ENCODE measurements at places on chromosomes 7 and 10.

- DNase-seq, result no peak
Observed at GRCh38 chr7:75064801-75065200, 8.8 kb downstream of the RCC1L start.

GRCh38 chr7:116443101-116443523 lies 56.4 kb upstream of the CAV2 start:
- peak; percentile 95 for DNase-seq

- peak; percentile 93 for DNase-seq
Observed at GRCh38 chr7:74482629-74483401, 29.1 kb downstream of the GTF2IRD1 start.

GRCh38 chr7:140857048-140857447 lies 67.7 kb downstream of the BRAF start:
- peak; percentile 2 for DNase-seq

DNA sequence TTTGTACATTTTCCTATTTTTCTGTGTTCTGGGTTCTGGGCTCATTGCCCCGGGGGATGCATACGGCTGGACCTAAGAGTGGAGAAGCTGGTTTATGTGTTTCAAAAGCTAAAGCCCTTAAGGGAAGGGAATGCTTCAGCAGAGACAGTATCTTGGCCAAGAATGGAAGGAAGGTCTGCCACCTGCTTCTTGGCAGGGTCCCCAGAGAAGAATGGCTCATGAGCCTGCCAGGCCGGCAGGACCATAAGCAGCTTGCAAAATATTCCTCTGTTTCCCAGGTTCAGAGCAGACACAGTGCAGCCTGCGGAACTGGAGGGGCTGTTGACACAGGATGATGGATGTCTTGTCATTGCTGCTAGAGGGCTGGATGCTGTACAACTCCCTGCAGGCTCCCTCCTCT lies 7.8 kb upstream of the ABHD11 start:
- DNase-seq, result no peak

DNA sequence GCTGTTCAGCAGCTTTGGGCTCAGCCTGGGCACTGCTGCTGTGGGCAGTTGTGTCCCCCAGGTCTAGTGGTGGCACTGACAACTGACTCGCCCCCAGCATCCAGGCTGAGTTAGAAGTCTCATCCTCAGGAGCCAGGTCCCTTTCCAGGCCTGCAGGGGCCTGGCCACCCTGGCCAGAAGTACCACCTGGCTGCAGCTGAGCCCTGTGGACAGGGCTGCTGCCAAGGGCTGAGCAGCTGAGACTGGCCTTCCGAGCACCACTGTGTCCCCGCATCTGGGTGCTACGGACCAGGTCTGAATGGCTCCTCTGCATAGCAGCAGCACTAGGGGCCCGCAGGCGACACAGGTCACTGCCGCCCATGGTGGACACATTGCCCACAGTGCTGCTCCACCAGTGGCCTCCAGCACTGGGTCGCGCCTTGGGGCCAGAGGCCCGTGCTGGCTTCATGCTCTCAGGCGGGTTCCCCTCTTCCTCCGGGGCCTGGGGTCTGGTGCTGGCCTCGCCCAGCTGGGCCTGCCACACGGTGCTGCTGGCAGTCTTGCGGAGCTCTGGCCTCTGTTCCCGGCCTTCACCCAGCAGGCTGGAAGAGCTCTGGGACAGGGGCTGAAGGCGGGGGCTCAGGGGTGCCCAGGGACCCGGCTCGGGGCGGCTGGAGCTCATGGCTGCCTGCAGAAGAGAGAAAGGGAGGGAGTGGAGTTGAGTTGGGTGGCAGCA lies 6.2 kb downstream of the GPRIN2 start:
- no peak for DNase-seq

GRCh38 chr10:22986771-22987542 lies 59.1 kb downstream of the ARMC3 start:
- peak; percentile 56 for DNase-seq

- no peak for DNase-seq
Observed at GRCh38 chr10:96280859-96281258, 9.5 kb upstream of the BLNK start.

DNA sequence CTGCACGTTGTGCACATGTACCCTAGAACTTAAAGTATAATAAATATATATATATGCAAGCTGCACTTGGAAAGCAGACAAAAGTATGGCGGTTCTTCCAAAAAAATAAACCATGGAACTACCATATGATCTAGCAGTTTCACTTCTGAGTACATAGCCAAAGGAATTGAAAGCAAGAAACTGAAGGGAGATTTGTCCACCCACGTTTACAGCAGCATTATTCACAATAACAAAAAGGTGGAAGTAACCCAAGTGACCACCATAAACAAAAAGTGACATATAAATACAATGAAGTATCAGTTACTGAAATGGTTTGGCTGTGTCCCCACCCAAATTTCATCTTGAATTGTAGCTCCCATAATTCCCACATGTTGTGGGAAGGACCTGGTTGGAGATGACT lies 525.3 kb upstream of the CELF2 start:
- DNase-seq, result no peak
